ENCODE measurements at places on chromosomes 12 and 14.
A peak's percentile ranks its signal among the peaks of the same experiment; 100 is the strongest.

DNA sequence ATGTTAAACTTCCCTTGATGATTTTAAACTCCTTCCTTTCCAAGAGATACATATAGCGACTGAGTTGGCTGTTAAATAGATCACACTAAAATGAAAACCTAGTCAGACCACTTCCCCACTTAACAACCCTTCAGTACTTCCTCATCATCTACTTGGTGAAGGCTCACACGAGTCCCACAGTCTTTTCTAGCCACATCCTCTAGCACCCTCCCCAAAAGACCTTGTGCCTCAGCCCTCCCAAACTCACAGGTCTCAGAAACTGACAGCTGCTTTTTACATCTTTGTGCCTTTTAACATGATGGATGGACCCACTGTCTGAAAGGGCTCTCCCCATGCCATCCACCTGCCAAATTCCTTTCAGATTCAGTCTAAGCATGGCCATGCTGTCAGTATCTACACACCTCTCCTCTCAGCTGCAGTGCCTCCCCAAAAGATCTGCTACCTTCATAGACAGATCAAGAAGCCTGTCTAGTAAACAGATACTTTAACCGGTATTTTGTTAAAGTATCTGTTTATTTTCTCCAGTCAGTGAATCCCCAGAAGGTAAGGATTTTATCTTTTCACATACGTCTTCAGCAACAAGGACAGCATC is 65.1 kb upstream of the GPHB5 start:
- DNase-seq: no peak

- DNase-seq: no peak
Measured at GRCh38 chr12:29396774-29397173, 15.8 kb upstream of the ERGIC2 start.

DNA sequence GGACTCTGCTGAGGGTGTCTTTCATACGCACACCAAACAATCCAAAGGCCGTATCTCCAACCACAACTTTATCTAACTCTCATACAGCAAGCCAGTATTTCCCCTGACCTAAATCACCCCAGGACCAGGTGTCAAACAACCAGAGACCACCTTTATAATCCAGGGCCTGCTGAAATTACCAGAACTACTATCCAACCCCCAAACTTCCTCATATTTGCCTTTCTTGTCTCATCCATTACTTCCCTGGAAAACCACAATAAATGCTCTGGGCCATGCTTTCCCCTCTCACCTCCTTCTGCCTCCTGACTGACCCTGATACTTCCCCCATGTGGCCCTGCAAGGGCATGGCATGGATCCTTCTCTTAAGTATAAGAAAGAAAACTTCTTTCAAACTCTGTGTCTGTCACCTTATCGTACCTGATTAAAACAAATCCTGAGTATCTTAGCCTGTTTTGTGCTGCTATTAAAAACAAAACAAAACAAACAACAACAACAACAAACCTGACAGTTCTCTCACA is 44.7 kb upstream of the CRACR2A start:
- DNase-seq: no peak

DNA sequence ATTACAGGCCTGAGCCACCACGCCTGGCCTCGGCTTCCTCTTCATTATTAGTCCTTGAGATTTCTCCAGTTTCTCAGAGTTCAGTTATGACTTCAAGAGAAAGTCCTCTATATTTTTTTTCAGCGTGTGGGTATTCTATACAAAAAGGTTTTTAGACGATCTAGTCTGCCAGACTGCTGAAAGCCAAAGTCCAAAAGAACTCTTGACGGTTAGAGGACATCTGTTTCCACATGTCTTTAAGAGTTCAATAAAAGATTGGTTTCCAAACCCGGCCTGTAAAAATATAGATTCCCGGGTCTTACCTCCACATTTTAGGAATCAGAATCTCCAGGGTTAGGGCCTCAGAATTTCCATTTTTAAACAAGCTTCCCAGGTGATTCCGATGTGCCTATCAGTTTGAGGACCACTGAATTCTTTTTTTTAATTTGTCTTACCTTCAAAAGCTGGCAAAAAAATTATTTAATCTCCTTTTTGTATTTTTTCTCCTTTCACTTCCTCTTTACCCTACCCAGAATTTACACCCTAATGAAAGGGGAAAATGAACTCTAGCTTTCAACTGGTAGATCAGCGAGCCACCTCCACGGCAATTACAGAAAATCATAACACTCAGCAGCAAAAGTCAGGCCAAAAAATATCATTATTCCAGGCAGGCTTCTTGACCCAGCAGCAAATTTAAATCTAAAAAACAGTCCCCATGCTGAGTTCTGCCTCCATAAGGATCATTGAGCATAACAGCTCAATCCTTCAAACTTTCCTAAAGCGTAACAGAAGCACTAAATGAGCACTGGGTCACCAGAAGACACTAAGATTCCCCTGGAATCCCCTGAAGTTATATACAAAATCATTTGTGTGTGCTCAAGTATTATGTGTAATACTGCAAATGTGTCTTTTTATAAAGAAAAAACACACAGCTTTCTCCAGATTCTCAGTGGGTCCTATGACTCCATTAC is 8.7 kb downstream of the NT5DC3 start:
- no peak for DNase-seq

DNA sequence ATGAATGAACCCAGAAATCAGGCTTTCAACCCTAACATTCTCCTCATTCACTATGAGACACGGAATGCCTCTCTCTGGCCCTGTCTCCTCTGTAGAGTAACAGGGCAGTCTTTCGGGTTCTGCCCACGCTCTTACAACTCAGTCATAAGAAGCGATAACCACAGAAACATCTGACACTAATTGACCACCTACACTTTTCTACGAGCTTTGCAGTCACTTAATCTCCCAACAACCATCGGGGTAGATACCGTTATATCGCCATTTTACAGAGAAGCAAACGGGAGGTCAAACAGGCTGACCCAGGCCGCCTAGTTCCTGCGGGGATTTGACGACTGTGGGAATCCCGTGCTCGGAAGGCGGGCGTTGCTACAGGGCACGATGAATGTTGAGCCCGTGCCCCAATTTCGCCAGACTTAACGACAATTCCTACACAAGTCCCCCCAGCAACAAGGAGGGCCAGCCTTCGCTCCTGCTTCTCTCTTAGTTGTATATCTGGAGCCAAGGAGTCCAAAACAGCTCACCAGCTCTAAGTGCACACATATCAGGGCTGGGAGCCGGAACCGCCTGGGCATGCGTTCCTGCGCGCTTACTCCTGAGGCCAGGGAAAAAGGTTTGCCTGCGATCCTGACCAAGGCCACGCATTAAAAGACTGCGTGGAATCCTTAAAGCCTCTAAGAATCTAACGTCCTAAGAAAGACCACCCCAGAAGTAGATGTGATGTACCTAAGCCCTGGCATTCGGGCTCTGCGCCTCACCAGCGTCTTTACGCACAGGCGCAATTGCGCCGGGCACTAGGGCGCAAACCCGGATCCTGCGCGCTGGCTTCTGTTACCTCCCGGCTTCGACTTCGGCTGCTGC is 38.7 kb upstream of the TBX5 start:
- no peak for DNase-seq

- DNase-seq: no peak
Measured at GRCh38 chr12:44157359-44157758, 321.5 kb downstream of the TMEM117 start.

DNA sequence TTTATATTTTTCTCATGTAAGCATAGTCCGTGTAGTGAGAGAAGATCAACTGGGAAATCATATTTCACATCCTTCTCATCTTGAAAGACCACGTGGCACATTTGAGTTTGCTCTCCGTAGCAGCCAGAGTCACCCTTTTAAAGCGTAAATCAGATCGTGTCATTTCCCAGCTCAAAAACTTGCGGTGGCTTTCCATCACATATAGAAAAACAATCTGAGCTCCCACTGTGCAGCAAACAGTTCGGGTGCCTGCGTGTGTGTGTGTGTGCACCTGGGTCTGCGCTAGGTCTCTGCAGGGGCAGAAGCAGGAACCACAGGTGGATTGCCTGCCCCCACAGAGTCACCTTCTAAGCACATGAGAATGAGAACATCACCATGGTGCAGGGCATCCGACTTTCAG is 338.2 kb downstream of the TRHDE start:
- no peak for DNase-seq

GRCh38 chr12:8628731-8629130 is 16.1 kb upstream of the AICDA start:
- no peak for DNase-seq

- DNase-seq: peak; percentile 16
Measured at GRCh38 chr14:23951590-23952201, 1.9 kb upstream of the DHRS4 start.

DNA sequence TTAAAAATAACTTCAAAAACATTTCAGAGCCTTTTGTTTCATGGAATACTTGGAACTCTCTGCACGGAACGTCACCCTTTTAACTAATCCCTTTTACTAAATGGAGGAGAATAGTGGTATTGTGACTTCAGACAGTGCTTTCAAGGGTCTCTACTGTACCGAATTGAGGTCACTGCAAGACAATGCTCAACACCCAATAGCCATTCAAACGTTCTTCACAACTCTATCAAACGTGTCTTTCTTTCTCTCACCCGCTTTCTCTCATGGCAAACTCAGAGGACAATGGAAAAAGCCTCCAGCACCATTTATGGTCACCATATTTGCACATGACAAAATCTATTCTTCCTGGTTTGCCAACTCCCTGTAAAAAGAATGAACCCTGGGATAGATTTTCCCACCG is 132.1 kb upstream of the SOX5 start:
- no peak for DNase-seq

DNA sequence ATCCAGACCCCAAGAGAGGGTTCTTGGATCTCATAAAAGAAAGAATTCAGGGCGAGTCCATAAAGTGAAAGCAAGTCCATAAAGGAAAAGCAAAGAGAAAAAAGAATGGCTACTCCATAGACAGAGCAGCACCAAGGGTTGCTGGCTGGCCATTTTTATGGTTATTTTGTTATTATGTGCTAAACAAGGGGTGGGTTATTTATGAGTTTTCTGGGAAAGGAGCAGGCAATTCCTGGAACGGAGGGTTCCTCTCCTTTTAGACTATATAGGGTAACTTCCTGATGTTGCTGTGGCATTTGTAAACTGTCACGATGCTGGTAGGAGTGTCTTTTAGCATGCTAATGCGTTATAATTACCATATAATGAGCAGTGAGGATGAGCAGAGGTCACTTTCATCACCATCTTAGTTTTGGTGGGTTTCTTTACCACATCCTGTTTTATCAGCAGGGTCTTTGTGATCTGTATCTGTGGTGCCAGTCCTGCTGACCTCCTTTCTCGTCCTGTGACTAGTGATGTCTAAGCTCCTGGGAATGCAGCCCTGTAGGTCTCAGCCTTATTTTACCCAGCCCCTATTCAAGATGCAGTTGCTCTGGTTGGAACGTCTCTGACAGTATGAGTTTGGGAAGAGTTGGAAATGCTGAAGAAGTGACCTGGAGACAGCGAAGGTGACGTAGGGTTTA is 100.5 kb downstream of the ZNF664 start:
- no peak for DNase-seq

DNA sequence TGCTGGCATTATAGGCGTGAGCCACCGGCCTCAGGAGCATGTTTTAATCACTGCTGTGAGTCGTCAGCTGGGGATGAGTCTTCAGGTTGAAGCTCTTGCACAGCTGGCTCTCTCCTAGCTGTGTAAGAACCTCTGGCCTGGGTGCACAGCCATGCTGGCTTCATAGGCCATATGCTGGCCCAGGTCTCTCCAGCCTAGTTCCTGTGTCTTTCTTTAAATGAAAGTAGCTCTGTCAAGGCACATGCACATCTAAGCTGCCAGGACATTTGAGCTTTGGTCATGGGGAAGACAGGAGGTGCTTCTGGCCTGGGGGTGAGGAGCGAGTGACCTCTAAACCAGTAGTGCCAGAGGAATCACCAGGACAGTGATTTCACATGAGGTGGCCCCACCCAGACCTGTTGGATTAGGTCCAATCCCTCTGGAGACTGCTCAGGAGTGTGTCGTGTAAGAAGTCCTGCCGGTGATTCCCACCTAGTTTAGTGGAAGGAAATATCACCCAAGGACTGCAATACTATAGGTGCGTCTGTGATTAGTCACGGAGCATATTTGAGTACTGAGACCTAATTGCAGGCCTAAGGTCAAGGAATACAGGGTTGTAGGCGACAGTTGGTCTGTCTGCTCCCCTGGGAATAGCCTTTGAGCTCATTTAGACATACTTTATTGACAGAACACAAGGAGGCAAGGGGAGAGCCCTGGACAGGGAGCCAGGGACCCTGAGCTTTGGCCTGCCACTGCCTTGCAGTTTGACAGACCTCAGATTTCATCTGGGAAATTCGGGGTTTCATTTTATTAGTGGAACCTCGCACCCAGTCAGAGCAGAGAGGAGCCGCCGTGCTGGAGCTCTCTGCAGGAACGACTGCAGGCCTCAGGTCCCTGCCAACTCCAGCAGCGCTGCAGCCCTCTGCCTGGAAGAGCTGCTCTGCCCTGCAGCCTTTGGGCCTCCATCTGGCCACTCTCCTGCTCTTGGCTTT is 67.0 kb downstream of the ANKRD9 start:
- no peak for DNase-seq

DNA sequence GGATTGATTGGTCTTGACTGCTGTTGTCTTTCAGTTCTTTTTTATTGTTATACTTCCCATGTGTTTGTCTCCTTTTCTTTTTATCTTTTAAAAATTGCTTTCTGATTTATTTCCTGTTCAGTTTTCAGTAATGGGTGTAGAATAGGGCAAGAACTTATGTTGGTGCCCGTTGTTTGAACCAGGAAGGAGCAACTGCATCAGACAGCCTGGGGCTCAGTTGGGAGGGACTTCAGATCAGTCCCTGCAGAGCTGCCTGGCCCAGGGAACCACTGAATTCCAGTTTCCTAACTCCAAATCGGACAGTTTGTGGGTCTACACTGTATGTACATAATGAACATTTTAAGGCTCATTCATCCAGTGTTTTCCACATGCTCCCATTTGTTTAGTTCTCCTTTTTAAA is 64.9 kb downstream of the FBXO34 start:
- no peak for DNase-seq

DNA sequence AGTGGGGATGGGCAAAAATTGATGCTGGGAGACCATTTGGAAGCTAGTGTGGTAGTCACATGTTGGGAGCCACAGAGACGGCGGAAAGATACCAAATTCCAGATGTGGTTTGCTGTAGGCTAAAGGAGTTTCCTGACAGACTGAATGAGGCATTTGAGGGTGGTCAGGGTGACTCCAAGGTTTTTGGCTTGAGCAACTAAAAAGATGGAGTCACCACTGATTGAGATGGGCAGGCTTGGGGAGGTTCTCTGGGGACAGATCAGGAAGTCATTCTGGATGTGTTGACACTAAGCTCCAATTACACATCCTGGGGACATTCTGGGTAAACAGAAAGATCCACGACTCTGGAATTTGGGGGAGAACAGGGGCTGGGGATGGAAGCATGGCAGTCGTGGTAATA is 15.5 kb upstream of the SERPINA9 start:
- no peak for DNase-seq

DNA sequence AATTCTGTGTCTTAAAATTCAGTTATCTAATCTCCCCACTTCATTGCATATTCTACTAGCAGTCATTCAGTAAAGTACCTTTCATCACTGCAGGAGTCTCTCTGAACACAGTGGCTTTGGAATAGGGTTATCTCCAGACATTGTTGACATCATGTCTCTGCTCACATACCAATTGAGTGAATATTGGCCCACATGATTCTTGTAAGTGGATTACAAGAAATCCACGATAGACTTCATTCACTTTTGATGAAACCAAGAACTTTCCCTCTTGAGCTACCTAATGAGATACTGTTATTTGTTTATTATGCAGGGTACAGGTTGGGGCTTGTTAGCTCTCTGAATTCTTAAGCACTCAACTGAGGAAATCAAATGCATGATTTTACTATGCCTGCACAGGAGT is 284.9 kb downstream of the RAD51B start:
- no peak for DNase-seq

GRCh38 chr12:90355711-90356355 is 599.1 kb downstream of the CCER1 start:
- DNase-seq: no peak

Data from C1 segment of cervical spinal cord (tissue), 14 donors.